G401 (cell line): ENCODE measurements at places on chromosomes 1 and 21.

GRCh38 chr1:165639821-165640623 is 9.0 kb downstream of the MGST3 start:
- no peak for DNase-seq

GRCh38 chr1:23083714-23084480 is 64.6 kb downstream of the KDM1A start:
- DNase-seq, result no peak

DNA sequence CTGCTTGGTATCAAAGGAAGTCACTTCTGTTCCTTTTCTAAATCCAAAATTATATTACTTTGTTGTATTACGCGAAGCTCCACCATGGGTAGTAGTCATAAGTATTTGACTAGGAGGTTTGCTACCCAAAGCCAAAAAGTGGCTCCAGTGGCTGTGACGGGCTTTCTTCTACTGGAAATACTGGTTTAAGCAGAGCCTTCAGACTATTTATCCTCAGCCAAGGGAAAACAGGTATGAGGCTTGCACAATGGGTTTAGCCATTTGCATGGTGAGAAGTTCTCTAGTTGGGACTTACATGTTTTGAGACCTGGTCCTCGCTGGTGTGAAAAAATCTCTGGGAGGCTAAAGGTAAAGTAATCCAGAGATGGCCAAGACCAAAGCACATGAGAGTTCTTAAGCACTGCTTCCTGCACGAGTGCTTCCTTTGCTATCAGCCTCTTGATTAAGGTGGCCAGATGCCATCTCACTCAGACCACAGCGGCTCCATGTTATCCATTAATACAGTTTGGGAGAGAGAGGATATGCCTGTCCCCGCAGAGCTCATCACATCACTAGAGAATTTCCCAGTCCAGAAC is 121.2 kb downstream of the PIK3R3 start:
- no peak for DNase-seq

DNA sequence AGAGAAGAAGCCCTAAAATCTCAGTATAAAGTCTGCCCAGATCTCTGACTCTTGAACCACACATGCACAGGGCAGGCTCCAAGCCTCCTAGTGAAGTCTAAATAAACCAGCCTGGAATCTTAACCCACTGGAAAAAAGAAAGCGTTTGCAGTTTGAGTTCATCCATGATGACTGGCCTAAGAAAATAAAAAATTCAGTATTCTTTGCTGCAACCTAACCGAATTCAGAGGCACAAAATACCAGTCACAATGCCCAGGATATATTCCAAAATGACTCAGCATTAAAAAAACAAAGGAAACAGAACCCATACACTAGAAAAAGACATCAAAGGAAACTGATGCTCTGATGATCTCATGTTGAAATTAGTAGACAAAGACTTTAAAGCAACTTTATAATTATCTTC is 269.2 kb downstream of the SDCCAG8 start:
- DNase-seq, result peak; percentile 17

DNA sequence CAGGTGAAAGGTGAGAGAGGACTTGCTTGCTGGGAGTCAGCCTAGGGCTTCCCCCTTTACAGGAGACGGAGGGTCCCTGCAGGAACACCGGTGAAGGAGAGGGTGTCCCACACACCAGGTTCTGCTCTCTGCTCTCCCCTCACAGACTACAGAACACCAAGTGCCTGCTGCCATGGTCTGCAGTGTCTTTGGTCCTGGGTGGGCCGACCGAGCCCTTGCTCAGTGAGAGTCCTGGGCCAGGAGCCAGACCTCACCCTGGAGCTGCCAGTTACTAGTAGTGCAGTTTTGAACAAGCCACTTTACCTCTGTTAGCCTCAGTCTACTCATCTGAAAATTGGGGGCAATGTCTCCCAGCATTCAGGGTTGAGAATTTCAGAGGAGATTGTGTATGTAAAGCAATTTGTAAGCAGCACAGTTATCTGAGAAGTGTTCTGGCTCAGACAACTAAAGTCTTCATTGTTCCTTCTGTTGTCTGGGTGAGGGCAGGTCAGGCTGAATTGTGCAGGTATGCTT is 2.7 kb upstream of the IL6R start:
- DNase-seq, result no peak

DNA sequence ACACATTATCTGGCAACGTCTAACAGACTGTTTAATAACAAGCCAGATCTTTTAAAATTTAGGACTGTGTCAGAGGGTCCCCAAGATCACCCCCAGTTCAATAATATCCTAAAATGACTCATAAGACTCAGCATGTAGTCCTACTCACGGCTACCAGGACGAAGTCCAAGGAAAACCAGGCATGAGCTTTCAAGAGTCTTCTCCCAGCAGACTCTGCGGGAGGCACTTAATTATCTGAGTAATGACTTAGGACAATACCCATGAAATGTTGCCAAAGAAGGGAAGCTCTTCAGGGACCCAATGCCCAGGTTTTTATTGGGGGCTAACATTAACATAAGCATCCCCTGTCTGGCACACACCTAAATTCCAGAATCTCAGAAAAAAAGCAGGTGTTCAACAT is 7.0 kb downstream of the HFM1 start:
- no peak for DNase-seq

GRCh38 chr21:38242061-38242460 is 14.7 kb upstream of the KCNJ15 start:
- DNase-seq, result no peak

DNA sequence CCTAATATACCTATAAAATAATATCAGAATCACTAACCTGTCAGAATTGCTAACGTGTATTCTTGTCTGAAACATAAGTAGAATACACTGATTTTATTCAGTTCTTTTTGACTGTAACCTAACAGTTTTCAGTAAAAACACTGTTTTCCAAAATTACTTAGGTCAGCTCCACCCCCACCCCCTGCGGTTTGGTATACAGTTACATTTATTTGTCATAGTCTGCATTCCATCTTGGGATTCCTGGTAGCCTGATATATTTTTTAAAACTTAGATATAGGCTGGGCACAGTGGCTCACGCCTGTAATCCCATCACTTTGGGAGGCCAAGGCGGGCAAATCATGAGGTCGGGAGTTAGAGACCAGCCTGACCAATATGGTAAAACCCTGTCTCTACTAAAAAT is 19.8 kb upstream of the ABCD3 start:
- DNase-seq, result no peak

DNA sequence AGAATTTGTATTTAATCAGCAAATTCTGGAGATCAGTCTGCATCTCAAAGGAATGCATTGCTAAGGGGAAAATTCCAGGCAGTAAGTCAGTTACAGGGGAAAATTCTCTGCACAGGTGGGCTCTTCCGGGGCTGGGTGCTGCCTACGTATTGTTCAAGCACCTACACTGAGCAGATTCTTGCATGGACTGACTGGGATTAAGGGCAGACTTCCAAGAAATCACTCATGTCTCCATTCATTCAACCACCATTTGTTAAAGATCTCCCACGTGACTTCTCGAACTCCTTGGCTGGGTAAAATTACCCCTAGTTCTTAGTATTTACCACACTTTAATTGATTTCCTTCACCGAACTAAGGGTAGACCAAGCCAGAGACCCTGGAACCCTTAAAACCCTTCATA is 28.2 kb upstream of the KCNE1 start:
- DNase-seq, result no peak

DNA sequence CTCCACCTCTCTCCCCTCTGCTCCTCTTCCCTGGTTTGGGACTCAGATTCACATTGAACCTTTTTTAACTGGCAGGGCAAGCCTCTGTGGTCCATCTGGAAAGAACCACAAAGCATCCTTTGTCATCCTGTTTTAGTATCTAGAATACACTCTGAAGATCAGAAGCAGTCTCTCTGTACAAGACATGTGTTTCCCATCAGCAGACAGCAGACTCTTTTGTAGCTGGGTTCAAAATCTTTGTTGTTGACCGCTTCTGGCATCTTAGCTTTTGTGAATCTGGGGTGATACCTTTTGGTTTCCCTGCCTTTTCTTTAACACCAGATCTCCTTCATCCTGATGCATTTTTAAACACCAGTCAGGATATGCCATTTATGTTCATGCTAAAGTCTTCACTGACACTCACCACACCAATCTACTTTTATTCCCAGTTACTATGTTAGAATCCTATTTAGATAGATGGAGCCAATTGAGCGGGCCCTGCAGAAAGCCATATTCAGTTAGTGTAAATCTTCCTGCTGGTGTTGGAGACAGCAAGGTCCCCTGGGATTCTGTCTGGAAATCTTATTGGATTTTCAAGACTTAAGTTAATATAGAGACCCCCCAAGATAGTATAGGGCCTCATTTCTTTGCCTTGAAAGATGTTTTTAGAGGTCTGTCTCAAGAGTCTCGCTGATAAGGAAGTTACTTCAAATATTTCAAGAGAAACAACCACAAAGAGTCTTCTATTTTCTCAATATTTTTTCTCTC is 51.1 kb downstream of the ST6GALNAC3 start:
- DNase-seq, result no peak

- no peak for DNase-seq
Measured at GRCh38 chr1:5861871-5862825, 130.1 kb downstream of the NPHP4 start.

- peak; percentile 13 for DNase-seq
Measured at GRCh38 chr21:42570841-42571387, 57.3 kb downstream of the SLC37A1 start.

DNA sequence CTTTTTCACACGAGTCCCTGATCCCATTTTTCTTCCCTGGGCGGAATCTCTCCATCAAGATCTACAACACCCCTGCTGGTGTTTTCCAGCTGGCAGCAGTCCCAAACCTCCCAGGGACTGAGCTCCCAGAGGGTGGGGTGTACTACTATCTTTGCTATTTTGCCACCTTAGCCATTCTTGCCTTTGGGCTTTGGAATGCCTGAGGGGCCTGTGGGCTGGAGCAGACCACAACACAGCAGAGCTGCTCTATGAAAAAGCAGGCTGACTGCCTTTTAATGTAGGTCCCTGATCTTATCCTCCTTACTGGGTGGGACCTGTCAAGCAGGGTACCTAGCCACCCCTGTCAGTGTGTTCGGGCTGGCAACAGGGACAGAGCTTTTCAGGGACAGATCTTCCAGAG is 91.9 kb downstream of the KCNT2 start:
- DNase-seq, result no peak

- peak; percentile 73 for DNase-seq
Measured at GRCh38 chr1:10726355-10726754, 70.1 kb downstream of the CASZ1 start.
